HS-27A (cell line): ENCODE measurements at places on chromosomes 1 and 21.

- DNase-seq, result no peak
These were observed 17.0 kb downstream of the SRRM1 start for GRCh38 chr1:24659993-24660665.

DNA sequence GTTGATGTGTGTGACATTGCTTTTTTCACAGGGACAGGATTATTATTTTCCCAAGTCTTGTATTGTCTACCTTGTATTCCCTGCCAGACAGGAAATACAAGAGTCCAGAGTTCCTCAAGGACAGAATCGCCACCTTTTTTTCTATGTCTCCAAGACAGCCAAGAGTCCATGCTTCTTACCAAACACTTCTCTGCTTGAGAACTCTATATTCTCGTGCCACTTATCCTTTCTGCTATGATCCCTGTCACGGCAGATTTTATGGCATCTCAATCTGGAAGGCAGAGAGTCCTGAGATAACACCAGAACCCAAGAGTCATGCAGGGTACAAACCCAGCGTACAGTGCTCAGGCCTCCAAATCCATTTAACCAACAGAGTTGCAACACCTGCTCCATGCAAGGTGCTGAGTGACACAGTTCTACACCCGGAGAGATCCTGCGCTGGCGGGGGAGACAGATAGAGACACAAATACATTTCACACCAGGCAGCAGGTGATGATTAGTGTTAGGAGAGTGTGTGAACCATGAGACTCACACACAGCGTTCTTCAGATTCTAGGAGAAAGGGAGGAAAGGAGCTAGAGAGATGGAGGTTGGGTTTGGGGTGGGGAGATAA lies 107.6 kb downstream of the NAV1 start:
- DNase-seq, result no peak

GRCh38 chr1:244066954-244067716 lies 16.1 kb downstream of the ZBTB18 start:
- DNase-seq, result no peak

DNA sequence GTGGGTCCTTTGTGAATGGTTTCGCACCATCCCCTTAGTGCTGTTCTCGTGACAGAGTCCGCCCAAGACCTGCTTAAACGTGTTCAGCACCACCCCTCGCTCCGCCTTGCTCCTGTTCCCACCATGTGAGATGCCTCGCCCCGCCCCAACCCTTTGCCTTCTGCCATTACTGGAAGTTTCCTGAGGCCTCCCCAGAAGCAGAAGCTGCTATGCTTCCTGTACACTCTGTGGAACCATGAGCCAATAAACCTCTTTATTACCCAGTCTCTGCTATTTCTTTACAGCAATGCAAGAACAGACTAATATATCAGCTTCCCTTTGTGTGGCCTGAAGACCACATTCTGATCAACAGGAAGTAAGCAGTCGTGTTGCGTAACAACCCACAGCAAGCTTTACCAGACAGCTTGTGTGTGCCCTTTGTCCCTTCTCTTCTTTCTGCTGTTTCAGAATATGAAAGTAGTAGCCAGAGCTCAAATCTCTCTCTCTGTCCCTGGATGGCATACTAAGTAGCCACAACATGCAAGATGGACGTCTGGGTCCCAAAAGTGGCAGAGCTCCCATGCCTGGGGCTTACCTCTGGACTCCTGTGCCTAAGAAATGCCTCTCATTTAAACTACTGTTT lies 14.1 kb downstream of the HENMT1 start:
- no peak for DNase-seq

- DNase-seq, result no peak
These were observed 239.7 kb downstream of the PTPRC start for GRCh38 chr1:198878566-198878965.

DNA sequence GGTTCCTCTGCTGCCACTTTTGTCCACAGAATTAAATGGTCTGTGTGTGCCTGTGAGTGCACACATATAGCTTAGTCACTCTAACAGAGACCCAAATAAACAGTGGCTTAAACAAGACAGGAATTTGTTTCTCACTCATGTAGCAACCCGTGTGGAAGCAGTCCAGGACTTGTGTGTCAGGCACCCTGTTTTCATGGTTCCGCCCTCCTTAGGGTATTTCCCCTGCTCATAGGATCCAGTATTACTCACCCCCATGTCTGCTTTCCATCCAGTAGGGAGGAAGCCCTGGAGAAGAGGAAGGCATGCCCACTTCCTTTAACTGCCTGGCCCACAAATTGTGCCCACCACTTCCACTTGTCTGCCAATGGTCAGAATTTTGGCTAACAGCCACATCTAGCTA lies 41.3 kb upstream of the TACSTD2 start:
- DNase-seq, result peak; percentile 72

- DNase-seq, result peak; percentile 51
These were observed 39.0 kb downstream of the LPAR3 start for GRCh38 chr1:84853741-84854721.

DNA sequence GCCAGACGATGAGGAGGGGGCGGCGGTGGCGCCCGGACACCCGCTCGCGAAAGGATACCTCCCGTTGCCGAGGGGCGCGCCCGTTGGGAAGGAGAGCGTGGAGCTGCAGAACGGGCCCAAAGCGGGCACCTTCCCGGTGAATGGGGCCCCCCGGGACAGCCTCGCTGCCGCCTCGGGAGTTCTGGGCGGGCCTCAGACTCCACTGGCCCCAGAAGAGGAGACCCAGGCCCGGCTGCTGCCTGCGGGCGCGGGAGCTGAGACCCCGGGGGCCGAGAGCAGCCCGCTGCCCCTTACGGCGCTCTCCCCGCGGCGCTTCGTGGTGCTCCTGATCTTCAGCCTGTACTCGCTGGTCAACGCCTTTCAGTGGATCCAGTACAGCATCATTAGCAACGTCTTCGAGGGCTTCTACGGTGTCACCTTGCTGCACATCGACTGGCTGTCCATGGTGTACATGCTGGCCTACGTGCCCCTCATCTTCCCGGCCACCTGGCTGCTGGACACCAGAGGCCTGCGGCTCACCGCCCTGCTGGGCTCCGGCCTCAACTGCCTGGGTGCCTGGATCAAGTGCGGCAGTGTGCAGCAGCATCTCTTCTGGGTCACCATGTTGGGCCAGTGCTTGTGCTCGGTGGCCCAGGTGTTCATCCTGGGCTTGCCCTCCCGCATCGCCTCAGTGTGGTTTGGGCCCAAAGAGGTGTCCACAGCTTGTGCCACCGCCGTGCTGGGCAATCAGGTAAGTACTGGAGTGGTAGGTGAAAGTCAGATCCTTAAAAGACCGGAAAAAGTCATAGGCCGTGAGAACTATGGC lies 588 bp downstream of the FLVCR1 start:
- no peak for DNase-seq
